ENCODE measurements at places on chromosomes 6 and 20. TPM values are rescaled to one million over a fixed set of nuclear protein-coding genes. Genes with fewer than 3 reads are reported as not detected.

DNA sequence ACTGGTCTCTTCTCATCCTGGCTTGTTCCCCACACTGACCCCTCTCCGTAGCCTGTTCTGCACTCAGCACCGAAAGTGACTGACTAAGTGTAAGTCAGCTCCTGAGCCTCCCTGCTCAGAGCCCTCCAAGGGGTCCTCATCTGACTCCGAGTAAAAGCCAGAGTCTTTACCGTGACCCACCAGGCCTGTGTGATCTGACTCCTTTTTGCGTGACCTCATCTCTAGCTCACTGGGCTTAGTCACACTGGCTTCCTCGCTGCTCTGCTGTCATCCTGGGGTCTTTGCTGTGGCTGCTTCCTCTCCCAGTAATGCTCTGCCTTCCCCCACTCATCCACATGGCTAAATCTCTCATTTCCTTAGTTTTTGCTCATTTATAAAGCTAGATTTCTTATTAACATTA is 116.6 kb downstream of the PLCB4 start:
- H3K4me1 ChIP-seq, result no peaks in the 10 kb centered on the region
- no peak overlapping the region for H3K27ac ChIP-seq
- H3K27me3 ChIP-seq, result no peaks in the 10 kb centered on the region
- no peak for DNase-seq
- H3K36me3 ChIP-seq, result no peaks in the 10 kb centered on the region
- H3K4me3 ChIP-seq, result no peak overlapping the region

- peaks cover 6% of the 10 kb centered on the region for H3K4me1 ChIP-seq
- H3K36me3 ChIP-seq, result no peaks in the 10 kb centered on the region
- no peak overlapping the region for H3K27ac ChIP-seq
- no peaks in the 10 kb centered on the region for H3K27me3 ChIP-seq
- H3K4me3 ChIP-seq, result no peak overlapping the region
Measured at GRCh38 chr6:162442687-162443086, 284.9 kb downstream of the PRKN start.

DNA sequence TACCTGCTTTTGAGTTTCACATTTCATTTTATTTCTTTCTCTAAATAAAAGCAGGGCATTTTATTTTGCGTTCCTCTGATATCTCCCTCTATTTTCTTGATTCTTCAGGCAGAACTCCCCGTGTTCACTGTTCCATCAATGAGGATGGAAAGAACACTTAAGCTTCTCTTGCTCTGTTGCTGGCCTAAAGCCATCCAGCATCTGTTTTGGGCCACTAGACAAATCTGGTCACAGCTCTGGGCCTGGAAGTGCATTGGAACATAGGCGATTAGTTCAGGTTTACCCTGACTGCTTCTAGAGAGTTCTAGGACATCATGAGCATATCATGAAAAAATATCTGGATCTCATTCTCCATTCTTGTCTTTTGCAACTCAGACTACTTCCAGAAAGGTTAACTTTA is 611.2 kb downstream of the UTRN start:
- H3K4me3 ChIP-seq, result no peak overlapping the region
- no peaks in the 10 kb centered on the region for H3K36me3 ChIP-seq
- no peak overlapping the region for H3K27ac ChIP-seq

GRCh38 chr20:31603822-31604566 is 1.1 kb upstream of the ID1 start:
- H3K27me3 ChIP-seq, result no peaks in the 10 kb centered on the region
- H3K4me1 ChIP-seq, result peaks cover 57% of the 10 kb centered on the region
- H3K36me3 ChIP-seq, result no peaks in the 10 kb centered on the region
- DNase-seq, result peak; percentile 97
- H3K4me3 ChIP-seq, result no peak overlapping the region

- no peaks in the 10 kb centered on the region for H3K27me3 ChIP-seq
- DNase-seq, result no peak
- no peak overlapping the region for H3K4me3 ChIP-seq
Measured at GRCh38 chr20:34834459-34834893, 9.0 kb upstream of the NCOA6 start.

GRCh38 chr6:169396554-169397163 is 143.0 kb upstream of the THBS2 start:
- H3K27me3 ChIP-seq, result no peaks in the 10 kb centered on the region
- DNase-seq, result no peak
- H3K36me3 ChIP-seq, result no peaks in the 10 kb centered on the region

- H3K4me1 ChIP-seq, result peaks cover 71% of the 10 kb centered on the region
- H3K36me3 ChIP-seq, result no peaks in the 10 kb centered on the region
- DNase-seq, result no peak
- no peak overlapping the region for H3K27ac ChIP-seq
- H3K4me3 ChIP-seq, result no peak overlapping the region
Measured at GRCh38 chr6:42933205-42933604, 3.9 kb downstream of the CNPY3 start.

MAS1 gene
- total RNA-seq, result not detected

DNA sequence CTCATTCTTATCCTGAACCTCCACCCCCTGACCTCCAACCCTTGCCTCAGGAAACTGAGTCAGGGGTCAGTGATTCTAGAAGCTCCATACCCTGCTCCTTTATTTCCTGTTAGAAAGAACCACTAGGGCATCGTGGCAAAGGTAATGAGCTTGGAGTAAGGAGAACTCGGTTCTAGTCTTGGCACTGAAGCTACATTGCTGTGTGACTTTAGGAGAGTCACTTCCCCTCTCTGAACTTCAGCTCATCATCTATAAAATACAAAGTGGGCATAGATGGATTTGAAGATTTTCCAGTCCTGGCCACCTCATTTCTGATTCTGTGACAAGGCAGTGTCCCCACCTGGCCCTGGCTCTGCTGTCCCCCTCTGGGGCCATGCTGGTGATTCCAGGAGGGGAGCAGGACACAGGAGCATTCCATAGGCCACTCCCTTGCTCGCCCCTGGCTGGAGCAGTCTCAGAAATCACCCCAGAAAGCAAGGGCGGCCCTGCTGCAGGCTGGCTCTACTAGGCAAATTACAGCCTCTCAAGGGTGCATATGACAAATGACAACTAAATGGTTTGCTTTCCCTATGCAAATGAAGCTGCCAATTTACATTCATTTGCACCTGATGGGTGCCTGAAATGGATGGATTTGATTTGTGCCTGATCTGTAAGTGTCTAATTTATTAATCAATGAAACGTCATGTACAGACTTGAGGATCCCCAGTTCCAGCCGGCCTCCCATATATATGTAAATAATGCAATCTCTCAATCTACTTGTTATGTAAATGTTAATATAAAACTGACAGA is 62.2 kb downstream of the LRFN2 start:
- no peaks in the 10 kb centered on the region for H3K36me3 ChIP-seq
- no peak overlapping the region for H3K27ac ChIP-seq
- H3K27me3 ChIP-seq, result no peaks in the 10 kb centered on the region
- no peak for DNase-seq
- H3K4me1 ChIP-seq, result no peaks in the 10 kb centered on the region
- no peak overlapping the region for H3K4me3 ChIP-seq

- H3K27me3 ChIP-seq, result no peaks in the 10 kb centered on the region
- no peak for DNase-seq
- H3K36me3 ChIP-seq, result no peaks in the 10 kb centered on the region
- no peak overlapping the region for H3K4me3 ChIP-seq
- H3K27ac ChIP-seq, result no peak overlapping the region
- H3K4me1 ChIP-seq, result no peaks in the 10 kb centered on the region
Measured at GRCh38 chr6:127630800-127631199, 53.8 kb downstream of the C6orf58 start.

DNA sequence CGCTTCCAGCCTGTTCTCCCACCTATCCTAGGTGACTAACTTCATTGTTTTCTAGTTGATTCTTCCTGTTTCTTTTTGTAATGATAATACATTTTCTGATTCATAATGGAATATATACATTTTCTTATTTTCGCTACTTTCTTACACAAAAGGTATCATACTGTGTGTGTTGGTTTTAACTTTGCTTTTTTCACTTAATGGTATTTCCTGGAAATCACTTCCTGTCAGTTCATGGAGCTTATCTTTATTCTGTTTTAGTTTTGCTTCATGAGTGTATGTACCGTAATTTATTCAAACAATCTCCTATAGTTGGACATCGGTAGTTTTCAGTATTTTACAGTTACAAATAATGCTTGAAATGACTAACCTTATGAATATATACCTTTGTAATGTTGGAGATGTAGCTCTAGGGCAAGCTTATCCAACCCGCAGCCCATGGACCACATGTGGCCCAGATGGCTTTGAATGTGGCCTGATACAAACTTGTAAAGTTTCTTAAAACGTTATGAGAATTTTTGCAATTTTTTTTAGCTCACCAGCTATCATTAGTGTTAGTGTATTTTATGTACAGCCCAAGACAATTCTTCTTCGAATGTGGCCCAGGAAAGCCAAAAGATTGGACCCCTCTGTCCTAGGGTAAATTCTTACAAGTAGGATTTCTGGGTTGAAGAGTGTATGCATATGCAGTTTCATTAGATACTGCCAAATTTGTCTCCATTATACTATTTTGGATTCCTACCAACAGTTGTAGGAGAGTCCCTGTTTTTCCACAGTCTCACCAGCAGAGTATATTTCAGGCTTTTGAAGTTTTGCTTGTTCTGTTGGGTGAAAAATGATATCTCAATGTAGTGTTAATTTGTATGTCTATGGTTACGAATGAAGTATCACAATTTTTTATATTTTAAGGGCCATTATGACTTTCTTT is 16.7 kb downstream of the TRMT11 start:
- DNase-seq, result no peak
- no peaks in the 10 kb centered on the region for H3K4me1 ChIP-seq
- H3K27ac ChIP-seq, result no peak overlapping the region
- H3K36me3 ChIP-seq, result no peaks in the 10 kb centered on the region
- H3K27me3 ChIP-seq, result no peaks in the 10 kb centered on the region
- H3K4me3 ChIP-seq, result no peak overlapping the region

ABHD16B gene
- total RNA-seq, result not detected

GRCh38 chr6:139545206-139546105 is 171.0 kb upstream of the CITED2 start:
- H3K4me3 ChIP-seq, result no peak overlapping the region
- no peaks in the 10 kb centered on the region for H3K27me3 ChIP-seq
- H3K36me3 ChIP-seq, result no peaks in the 10 kb centered on the region
- peaks cover 44% of the 10 kb centered on the region for H3K4me1 ChIP-seq
- H3K27ac ChIP-seq, result no peak overlapping the region
- no peak for DNase-seq

GRCh38 chr6:163354761-163355425 is 59.6 kb upstream of the QKI start:
- peak; percentile 49 for DNase-seq
- no peaks in the 10 kb centered on the region for H3K36me3 ChIP-seq
- no peak overlapping the region for H3K4me3 ChIP-seq
- no peaks in the 10 kb centered on the region for H3K27me3 ChIP-seq
- H3K27ac ChIP-seq, result peak overlapping the region; percentile 50
- no peaks in the 10 kb centered on the region for H3K4me1 ChIP-seq

HCRTR2 gene
- total RNA-seq, result not detected

- no peaks in the 10 kb centered on the region for H3K4me1 ChIP-seq
- no peaks in the 10 kb centered on the region for H3K27me3 ChIP-seq
- no peak overlapping the region for H3K27ac ChIP-seq
- no peak overlapping the region for H3K4me3 ChIP-seq
- no peak for DNase-seq
Measured at GRCh38 chr6:143432588-143432987, 17.9 kb downstream of the ADAT2 start.

DNA sequence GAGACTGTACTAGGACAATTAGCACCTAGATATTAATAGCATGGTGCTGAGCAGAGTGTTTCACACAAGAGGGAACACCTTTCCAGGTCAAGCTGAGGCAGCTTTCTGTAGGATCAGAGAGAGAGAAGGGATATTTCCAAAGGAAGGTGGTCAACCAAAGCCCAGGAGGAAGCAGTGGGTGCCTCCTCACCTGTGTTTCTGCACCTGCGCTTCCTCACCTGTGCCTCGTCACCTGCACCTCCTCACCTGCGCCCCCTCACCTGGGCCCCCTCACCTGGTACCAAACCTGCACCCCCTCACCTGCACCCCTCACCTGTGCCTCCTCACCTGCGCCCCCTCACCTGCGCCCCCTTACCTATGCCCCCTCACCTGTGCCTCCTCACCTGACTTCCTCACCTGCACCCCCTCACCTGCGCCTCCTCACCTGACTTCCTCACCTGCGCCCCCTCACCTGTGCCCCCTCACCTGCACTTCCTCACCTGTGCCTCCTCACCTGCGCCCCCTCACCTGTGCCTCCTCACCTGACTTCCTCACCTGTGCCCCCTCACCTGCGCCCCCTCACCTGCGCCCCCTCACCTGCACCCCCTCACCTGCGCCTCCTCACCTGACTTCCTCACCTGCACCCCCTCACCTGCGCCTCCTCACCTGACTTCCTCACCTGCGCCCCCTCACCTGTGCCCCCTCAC is 67.9 kb downstream of the TTLL2 start:
- no peaks in the 10 kb centered on the region for H3K4me1 ChIP-seq
- no peaks in the 10 kb centered on the region for H3K36me3 ChIP-seq
- no peaks in the 10 kb centered on the region for H3K27me3 ChIP-seq
- no peak overlapping the region for H3K4me3 ChIP-seq
- no peak for DNase-seq
